Kidney (tissue), 22 donors: ENCODE measurements at places on chromosomes 2 and 18.

- no peak for DNase-seq
Observed at GRCh38 chr2:79982445-79982844, 322.1 kb downstream of the LRRTM1 start.

- DNase-seq: peak; percentile 84
Observed at GRCh38 chr2:223469270-223470046, 132.7 kb downstream of the SCG2 start.

GRCh38 chr2:170155022-170155722, 22.8 kb upstream of the MYO3B start:
- no peak for DNase-seq

- DNase-seq: peak; percentile 99
Observed at GRCh38 chr2:168455645-168456520, at the start of gene CERS6. Gene CERS6 (plus strand): TSS chr2:168456272. CDS start chr2:168456449, 177 bp downstream.
